ENCODE measurements at places on chromosomes 16 and 17.
A peak's percentile ranks its signal among the peaks of the same experiment; 100 is the strongest.

DNA sequence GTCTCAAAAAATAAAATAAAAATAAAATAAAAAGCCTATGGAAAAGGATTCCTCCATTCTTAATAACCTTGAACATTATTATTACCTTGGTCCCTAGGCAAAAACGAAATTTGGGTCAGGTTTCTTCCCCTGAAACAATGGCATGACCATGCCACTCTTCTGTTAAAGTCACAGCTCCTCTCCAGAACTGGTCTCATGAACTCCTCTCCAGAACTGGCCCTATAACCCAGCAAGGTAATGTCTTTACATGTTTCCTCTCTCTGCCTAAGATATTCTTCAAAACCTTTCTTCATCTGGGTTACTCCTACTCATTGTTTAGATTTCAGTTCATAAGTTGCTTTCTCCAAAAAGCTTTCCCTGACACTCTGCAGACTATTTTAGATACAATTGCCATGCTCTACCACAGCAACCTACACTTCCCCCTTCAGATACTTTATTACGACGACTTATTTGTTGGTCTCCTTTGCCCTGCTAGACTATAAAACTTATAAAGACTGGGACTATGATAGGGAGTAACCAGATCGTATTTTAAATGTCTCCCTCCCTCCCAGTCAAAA is 13.5 kb downstream of the TRIM37 start:
- DNase-seq, result no peak
- H3K4me3 ChIP-seq, result no peak overlapping the region
- peaks cover 5% of the 10 kb centered on the region for H3K36me3 ChIP-seq
- no peaks in the 10 kb centered on the region for H3K4me1 ChIP-seq
- H3K27ac ChIP-seq, result no peak overlapping the region

DNA sequence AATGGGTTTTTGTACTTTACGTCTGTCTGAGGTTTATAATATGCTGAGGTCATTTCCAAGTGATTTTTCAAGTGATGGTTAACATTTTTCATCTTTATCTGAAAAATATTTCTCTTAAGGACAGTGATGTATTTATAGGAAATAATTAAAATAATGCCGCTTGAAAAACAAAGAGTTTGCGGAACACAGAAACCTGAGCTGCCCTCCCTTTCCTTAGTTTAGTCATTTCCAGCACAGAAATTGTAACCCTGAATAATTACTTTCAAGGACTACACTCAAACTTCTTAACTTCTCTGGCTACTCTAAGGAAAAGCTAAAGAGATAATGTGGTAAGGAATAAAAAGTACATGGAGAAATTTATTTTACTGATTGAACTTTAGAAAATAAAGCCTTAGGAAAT is 54.6 kb downstream of the MRTFB start:
- H3K27me3 ChIP-seq, result peaks cover under 1% of the 10 kb centered on the region
- H3K27ac ChIP-seq, result no peak overlapping the region
- H3K4me3 ChIP-seq, result no peak overlapping the region
- no peak for DNase-seq
- peaks cover 4% of the 10 kb centered on the region for H3K36me3 ChIP-seq

- no peak for DNase-seq
- no peaks in the 10 kb centered on the region for H3K36me3 ChIP-seq
- H3K4me3 ChIP-seq, result no peak overlapping the region
- peaks cover 2% of the 10 kb centered on the region for H3K4me1 ChIP-seq
- no peak overlapping the region for H3K27ac ChIP-seq
- H3K27me3 ChIP-seq, result peaks cover 2% of the 10 kb centered on the region
Observed at GRCh38 chr17:30956764-30957374, 14.0 kb upstream of the RNF135 start.

DNA sequence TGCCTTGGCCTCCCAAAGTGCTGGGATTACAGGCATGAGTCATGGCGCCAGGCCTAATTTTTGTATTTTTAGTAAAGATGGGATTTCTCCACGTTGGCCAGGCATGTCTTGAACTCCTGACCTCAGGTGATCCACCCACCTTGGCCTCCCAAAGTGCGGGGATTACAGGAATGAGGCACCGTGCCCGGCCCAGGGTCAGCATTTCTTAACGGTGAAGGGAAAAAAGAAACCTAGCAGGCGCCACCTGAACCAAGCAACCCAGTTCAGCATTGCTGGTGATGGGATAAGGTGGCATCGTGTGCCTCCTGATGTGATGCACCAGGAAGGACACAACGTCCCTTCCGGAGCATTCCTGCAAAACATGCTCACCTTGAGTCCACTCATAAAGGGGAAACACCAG is 2.2 kb upstream of the CLCN7 start:
- H3K4me3 ChIP-seq, result no peak overlapping the region
- no peak for DNase-seq
- peaks cover 9% of the 10 kb centered on the region for H3K27me3 ChIP-seq

GRCh38 chr17:61813211-61813610 is 50.1 kb downstream of the BRIP1 start:
- H3K27ac ChIP-seq, result no peak overlapping the region
- no peaks in the 10 kb centered on the region for H3K27me3 ChIP-seq
- H3K36me3 ChIP-seq, result no peaks in the 10 kb centered on the region
- DNase-seq, result no peak
- no peaks in the 10 kb centered on the region for H3K4me1 ChIP-seq

DNA sequence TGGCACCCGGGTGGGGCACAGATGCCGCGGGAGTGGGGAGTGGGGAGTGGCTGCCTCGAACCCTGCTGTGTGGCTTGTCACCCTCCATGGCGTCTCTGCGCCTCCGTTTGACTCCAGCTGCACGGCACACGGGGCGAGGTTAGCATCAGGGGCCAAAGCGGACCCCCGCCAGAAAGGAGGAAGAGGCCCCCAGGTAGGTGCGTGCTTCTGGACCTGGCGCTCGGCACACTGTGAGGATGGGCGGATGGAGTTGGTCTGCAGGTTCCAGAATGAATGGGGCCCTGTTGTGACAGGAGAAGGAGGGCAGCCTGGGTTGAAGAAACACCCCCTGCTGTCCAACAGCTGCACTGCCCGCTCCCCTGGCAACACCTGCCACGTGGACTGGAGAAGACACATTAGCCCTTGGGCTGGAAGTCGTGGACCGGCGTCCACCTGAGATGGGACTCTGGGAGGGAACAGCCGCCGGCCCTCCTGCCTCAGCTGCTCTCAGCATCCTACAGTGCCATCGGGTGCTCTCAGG is 9.4 kb upstream of the FASN start:
- peaks cover 5% of the 10 kb centered on the region for H3K27me3 ChIP-seq
- no peak overlapping the region for H3K4me3 ChIP-seq
- H3K27ac ChIP-seq, result no peak overlapping the region
- H3K36me3 ChIP-seq, result no peaks in the 10 kb centered on the region
- DNase-seq, result peak; percentile 22
- peaks cover 17% of the 10 kb centered on the region for H3K4me1 ChIP-seq

DNA sequence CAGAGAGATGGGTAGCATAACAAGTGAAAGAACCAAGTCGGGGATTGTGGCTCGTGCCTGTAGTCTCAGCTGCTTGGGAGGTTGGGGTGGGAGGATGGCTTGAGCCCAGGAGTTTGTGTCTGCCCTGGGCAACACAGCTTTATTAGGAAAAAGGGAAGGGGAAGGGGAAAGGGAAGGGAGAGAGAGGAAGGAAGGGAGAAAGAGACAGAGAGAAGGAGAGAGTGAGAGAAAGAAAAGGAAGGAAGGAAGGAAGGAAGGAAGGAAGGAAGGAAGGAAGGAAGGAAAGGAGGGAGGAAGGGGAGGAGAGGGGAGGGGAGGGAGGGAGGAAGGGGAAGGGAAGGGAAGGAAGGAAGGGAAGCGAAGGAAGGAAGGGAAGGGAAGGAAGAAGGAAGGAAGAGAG is 33.3 kb downstream of the CENPV start:
- no peak overlapping the region for H3K27ac ChIP-seq
- H3K36me3 ChIP-seq, result no peaks in the 10 kb centered on the region
- DNase-seq, result no peak
- no peak overlapping the region for H3K4me3 ChIP-seq
- no peaks in the 10 kb centered on the region for H3K4me1 ChIP-seq
- H3K27me3 ChIP-seq, result no peaks in the 10 kb centered on the region

DNA sequence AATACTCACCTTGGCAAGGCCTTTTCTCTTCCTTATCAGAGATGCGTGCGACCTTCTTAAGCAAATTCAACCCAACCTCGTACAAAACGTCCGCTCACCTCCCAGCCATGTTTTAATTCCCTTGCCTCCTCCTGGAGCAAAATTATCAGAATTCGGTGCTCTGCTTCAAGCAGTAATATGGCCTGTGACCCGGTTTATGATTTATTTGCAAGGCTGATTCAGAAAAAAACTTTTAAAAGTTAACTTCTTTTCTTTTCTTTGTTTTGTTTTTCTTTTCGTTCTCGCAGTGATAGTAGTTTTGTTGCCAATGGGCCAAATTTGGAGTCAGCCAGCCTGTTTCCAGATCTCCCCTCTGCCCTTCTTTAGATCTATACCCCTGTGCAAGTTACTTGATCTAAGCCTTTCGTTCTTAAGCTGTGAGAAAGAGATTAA is at the start of gene PHLPP2:
Gene PHLPP2, minus strand, starts transcription at position 382 of the 432 bp plus-strand sequence. CDS start 9,906 bp downstream, outside the sequence.
- H3K4me3 ChIP-seq, result peak within 1 kb of the TSS; percentile 91
- H3K27ac ChIP-seq, result peak within 1 kb of the TSS; percentile 56
- H3K27me3 ChIP-seq, result peaks cover 5% of the 10 kb centered on the region
- H3K36me3 ChIP-seq, result no peaks in the 10 kb centered on the region
- DNase-seq, result no peak
- peaks cover 6% of the 10 kb centered on the region for H3K4me1 ChIP-seq

DNA sequence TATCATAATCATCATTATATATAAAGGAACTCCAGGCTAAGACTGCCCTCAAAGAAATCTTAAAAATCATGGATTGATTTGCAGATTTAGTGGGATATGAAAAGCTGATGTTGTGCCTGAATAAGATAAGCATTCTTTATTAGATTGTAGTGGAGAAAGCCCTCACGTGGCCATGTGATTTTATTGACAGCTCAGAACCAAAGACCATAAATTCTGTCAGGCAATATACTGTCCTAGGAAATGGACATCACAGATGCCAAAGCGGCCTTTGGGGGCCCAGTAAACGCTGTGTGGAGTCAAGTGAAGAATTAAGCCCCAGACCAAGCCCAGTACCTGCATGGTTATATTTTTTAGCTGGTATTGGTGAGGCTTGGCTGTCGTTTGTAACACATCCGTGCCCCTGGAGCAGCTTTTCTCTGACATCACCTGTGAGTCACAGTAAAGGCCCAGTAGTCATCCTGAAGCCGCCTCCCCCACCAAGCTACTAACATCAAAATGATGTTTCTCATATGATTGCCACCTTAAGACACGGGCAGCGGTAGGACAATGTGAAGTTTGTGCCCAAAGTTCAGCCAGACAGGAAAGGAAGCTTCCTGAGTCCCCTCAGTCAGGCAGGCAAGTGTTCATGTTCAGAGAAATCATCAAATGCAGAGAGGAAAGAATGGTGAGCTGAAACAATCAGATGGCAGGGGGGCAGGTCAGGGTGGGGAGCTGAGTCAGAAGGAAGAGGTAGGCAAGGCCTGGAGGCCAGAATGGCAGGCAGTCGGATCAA is 209.4 kb downstream of the IRX3 start:
- no peak overlapping the region for H3K27ac ChIP-seq
- H3K36me3 ChIP-seq, result no peaks in the 10 kb centered on the region
- H3K4me3 ChIP-seq, result no peak overlapping the region
- H3K4me1 ChIP-seq, result peaks cover 15% of the 10 kb centered on the region

DNA sequence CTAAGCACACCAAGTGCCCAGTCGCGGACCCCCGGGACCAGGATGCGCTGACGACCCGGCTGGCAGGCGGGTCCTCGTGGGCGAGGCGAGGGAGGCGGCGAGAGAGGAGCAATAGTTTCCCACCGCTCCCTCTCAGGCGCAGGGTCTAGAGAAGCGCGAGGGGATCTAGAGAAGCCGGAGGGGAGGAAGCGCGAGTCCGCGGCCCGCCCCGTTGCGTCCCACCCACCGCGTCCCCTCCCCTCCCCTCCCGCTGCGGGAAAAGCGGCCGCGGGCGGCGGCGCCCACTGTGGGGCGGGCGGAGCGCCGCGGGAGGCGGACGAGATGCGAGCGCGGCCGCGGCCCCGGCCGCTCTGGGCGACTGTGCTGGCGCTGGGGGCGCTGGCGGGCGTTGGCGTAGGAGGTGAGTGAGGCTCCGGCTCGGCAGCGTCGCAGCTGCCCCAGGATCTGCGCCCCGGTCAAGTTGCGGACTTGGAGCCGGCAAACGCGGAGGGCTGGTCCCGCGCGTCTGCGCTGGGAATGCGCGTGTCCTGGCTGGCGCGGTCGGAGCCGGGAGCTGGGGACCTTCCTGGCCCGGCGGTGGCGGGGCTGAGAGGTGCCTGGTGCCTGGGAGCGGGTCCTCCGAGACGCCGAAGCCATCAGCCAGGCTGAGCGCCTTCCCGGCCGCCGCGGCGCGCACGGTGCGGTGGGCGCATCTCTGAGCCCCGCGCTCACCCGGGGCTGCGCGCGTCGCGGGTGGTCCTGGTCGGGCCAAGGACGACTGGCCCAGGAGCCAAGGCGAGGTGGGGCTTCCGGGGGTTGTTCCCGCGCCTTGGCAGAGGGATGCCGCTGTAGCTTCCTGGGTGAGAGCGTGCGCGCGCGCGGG is at the start of gene ITGB3:
Gene ITGB3, plus strand, starts transcription at position 287 of the 862 bp plus-strand sequence. Its CDS starts 35 bp downstream, at position 322.
- H3K27me3 ChIP-seq, result peaks cover 22% of the 10 kb centered on the region
- DNase-seq, result peak; percentile 88
- peaks cover 2% of the 10 kb centered on the region for H3K4me1 ChIP-seq
- H3K4me3 ChIP-seq, result peak within 1 kb of the TSS; percentile 93
- H3K36me3 ChIP-seq, result peaks cover 4% of the 10 kb centered on the region
- H3K27ac ChIP-seq, result no peak within 1 kb of the TSS

DNA sequence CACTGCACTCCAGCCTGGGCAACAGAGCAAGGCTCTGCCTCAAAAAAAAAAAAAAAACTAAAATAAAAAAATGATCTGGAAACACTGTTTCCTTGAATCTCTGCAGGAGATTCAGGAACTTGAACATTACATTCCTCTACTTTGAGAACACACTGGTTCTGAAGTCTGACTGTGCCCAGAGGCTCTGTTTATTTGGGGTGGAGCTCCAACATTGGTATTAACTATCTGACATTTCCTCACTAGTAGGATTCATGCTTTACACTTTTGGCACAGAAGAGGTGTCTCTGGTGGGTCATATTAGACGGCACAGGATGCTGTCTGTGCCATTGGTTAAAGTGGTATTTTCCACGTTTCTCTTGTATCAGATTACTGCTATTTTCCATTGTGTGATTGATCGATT is 10.4 kb downstream of the SULT1A2 start:
- H3K27ac ChIP-seq, result no peak overlapping the region
- H3K4me1 ChIP-seq, result no peaks in the 10 kb centered on the region
- H3K36me3 ChIP-seq, result no peaks in the 10 kb centered on the region
- DNase-seq, result no peak
- H3K27me3 ChIP-seq, result no peaks in the 10 kb centered on the region
- H3K4me3 ChIP-seq, result no peak overlapping the region

GRCh38 chr17:42629411-42630009 is 20.0 kb downstream of the TUBG1 start:
- no peaks in the 10 kb centered on the region for H3K36me3 ChIP-seq
- H3K4me3 ChIP-seq, result no peak overlapping the region

DNA sequence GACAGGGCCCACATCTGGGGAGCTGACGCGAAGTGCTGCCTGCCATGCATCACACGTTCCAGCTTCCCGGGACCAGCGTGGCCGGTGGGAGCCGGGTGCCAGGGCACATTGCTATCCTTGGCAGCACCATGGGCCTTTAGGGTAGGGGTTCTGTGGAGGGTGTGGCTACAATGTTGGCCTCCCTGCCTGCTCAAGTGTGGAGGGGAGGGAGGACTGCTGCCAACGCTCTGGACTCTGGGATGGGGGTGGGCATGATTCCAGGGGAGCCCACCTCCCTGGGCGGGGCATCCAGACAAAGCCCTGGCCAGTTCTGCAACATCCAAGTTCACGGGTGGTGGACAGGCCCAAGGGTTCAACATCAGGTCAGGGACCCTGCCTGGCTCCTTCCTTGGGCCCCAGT is 13.9 kb downstream of the GRB7 start:
- no peak overlapping the region for H3K27ac ChIP-seq
- peaks cover 2% of the 10 kb centered on the region for H3K4me1 ChIP-seq
- no peak for DNase-seq
- no peaks in the 10 kb centered on the region for H3K36me3 ChIP-seq

- H3K4me1 ChIP-seq, result no peaks in the 10 kb centered on the region
- no peak overlapping the region for H3K4me3 ChIP-seq
- no peak for DNase-seq
- H3K27ac ChIP-seq, result no peak overlapping the region
Observed at GRCh38 chr16:35745191-35745590, 2285.8 kb downstream of the TP53TG3F start.

All from glutamatergic neuron (in vitro differentiated cells).